ENCODE measurements at places on chromosomes 4 and X.

- DNase-seq, result no peak
Measured at GRCh38 chr4:14383652-14384051, 618.6 kb upstream of the CPEB2 start.

- no peak for DNase-seq
Measured at GRCh38 chrX:155169881-155170280, 46.4 kb upstream of the VBP1 start.

DNA sequence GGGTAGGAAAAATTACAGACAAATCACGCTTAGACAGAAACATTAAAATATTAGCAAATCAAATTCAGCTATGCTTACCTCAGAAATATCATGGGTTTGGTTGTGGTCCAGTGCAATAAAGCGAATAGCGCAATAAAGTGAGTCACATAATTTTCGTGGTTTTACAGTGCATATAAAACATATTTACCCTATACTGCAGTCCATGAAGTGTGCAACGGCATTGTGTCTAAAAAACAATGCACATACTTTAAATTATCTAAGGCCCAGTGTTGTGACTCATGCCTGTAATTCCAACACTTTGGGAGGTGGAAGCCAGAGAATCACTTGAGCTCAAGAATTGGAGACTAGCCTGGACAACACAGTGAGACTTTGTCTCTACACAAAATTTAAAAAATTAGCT is 195.7 kb upstream of the IL1RAPL1 start:
- DNase-seq, result no peak

- DNase-seq, result no peak
Measured at GRCh38 chr4:74619931-74620702, 174.2 kb downstream of the BTC start.

GRCh38 chrX:140817943-140818342 is 108.4 kb downstream of the LINC00632 start:
- peak; percentile 21 for DNase-seq

- DNase-seq, result no peak
Measured at GRCh38 chrX:40145923-40146261, 48.1 kb upstream of the BCOR start.

DNA sequence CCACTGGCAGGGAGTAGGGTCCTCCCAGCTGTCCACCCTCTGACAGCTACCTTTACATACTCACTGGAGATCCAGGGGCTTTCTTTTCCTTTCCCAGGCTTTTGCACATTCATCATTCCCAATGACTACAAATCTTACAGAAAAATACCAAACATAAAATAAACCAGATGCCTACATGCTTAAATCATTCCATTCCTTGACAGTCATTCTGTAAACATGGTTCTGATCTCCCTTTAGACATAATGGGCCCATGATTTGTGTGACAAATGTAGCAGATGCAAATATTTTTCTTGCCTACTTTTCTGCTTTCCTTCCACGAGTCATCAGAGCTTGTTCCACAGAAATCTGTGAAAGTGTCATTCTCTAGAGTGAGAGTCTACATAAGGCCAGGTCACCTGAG is 207.0 kb downstream of the IDS start:
- no peak for DNase-seq

DNA sequence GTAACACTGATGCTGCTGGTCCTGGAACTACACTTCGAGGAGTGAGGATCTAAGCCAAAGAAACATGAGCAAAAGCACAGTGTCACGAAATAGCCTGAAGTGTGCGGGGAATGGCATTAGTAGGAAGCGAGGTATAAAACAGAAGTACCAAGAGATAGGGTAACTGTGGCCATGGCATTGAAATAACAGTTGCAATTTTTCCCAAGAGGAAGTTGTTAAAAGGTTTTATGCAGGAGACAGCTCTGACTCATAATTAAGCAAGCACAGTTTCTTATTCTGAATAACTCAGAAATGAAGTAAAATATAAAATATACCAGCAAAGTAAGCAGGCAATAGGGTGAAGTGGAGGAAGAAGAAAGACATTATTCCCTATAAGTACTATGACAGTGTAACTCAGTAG is 90.3 kb upstream of the TMEM150C start:
- DNase-seq, result peak; percentile 89

DNA sequence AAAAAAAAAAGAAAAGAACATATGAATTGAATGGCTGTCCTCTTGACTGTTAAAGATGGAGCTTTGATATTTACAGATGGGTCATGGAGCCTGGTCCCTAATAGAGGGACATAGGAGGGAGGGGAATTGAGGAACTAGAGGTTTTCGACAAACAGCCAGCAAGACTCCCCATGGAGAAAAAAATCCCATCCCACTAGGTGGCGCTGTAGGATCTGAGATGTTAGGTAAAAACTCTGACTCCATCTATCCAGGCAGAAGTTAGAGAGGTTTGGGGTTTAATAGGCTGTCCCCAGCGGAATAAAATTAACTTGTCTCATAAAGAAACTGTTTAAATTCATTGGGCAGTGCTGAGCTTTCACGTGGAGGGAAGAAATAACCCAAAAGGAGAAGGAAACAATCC is 45.9 kb downstream of the HMGB2 start:
- DNase-seq, result peak; percentile 87

DNA sequence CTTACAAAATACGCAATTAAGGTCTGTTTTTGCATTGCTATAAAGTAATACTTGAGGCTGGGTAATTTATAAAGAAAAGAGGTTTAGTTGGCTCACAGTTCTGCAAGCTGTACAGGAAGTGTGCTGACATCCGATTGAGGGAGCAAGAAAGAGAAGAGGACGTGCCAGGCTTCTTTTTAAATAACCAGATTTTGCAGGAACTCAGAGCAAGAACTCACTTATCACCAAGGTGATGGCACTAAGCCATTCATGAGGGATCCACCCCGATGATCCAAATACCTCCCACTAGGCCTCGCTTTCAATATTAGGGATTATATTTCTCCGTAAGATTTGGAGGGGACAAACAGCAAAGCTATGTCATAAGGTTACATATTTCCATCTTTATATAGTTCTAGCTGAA is 456.7 kb downstream of the GLUD2 start:
- peak; percentile 0 for DNase-seq

- peak; percentile 61 for DNase-seq
Measured at GRCh38 chrX:40402831-40403533, 177.8 kb upstream of the ATP6AP2 start.

DNA sequence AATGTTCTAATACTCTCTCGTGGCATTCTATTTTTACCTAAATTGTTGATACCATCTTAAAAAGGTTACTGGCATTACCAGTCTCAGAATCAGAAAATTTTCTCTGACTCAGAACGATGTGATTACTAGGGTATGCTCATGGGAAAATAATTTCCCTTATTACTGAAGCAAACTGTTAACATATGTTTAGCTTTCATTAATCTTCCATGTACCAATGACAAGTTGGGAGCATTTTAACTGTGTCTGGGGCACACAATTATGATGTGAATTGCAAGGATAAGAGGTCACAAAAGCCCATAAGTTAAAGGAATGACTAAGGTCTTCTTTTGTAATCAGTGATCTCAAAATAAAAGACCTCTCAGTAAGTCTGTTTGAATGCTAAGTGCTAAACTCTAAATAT is 1254.6 kb downstream of the PCDH18 start:
- no peak for DNase-seq

Measured in NB4 (cell line).